NCI-H1105 treated with DMSO at 0.1 percent for 48 hours (cell line): ENCODE measurements at places on chromosomes 11 and 22.

DNA sequence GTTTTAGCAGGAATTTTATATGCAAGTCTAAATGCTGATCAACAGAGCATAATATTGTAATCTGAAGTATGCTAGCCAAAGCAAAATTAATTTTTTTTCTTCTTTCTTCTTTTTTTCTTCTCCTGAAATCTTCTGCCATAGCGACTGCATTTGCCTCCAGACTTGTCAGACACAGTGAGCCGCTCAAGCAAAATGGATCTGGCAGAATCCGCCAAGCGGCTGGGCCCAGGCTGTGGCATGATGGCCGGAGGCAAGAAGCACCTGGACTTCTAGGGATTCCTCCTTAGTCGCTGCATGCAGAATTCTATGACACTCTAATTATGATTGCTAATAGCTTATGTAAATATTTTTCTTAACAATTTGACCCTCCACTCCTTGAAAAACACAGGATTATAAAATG, 27.9 kb downstream of the PAX6 start:
- no peak for DNase-seq

DNA sequence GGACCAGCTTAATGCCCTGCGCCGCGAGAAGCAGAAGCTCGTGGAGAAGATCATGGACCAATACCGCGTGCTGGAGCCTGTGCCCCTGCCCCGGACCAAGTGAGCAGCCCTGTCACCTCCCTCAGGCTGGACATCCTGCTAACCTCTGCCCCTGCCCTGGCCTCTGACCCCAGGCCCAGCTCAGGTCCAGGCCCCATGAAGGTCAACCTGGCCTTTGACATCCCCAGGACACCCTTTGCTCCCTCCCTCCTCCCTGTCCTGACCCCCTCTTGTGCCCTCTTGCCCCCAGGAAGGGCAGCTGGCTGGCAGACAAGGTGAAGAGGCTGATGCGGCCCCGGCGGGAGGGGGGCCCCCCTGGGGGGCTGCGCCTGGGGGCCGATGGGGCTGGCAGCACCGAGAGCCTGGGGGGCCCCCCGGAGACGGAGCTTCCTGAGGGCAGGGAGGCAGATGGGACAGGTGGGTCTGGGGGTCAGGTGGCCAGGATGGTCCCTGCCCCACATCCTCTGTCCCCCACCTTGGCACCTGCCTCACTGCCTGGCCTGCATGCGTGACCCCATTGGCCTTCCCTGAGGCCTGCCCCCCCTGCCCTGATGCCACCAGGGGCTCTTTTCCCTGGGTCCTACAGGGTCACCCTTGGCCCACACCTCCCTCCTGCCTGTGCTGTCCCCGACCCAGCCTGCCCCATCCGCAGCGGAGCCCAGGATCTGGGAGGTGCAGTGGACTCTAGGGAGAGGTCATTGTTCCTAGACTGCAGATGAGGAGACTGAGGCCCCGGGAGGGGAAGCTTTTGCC, 5.1 kb upstream of the RPS6KA4 start:
- no peak for DNase-seq

DNA sequence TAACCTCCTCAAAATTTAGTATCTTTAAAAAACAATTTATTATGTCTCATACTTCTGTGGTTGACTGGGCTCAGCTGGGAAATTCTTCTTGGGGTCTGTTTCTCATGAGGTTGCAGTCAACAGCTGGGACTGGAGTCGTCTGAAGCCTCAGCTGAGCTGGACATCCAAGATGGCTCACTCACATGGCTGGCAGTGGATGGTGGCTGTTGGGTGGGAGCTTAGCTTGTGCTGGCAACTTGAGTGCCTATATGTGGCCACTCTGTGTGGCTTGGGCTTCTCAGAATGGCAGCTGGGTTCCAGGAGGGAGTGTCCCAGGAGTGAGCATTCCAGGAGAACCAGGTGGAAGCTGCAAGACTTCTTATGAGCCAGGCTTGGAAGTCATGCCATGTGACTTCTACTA, 13.2 kb downstream of the THY1 start:
- DNase-seq, result no peak

DNA sequence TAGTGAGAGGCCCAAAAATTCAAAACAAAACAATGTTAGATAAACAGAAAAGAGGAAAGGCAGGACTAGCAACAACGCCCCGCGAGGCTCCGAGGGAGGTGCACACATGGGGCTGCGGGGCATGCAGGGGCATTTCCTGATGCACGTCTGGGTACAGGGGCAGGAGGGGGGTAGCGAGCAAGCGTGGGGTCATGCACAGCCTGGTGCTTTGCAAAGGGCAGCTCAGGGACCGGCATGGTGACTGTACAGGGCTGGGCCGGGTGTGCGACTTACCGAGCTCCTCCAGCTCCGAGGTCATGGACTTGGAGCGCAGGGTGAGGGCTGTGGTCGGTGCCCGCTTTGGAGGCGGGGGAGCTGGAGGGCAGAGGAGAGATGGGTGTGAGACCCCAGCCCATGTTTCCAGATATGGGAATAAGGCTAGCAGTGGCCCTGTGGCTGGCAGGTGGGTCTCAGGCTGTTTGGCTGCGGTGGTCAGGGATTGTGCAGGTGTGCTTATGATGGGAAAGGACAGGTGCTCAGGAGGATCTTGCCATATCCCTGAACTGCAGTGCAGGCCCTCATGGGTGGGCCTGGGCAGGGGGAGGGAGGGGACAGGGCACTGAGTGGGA, 103.7 kb downstream of the CTTN start:
- peak; percentile 67 for DNase-seq

- peak; percentile 80 for DNase-seq
These were observed 28.0 kb downstream of the MOB2 start for GRCh38 chr11:1458340-1459218.
